ENCODE measurements at places on chromosomes 2 and 18. TPM values are rescaled to one million over a fixed set of nuclear protein-coding genes. Genes with fewer than 3 reads are reported as not detected.

DNA sequence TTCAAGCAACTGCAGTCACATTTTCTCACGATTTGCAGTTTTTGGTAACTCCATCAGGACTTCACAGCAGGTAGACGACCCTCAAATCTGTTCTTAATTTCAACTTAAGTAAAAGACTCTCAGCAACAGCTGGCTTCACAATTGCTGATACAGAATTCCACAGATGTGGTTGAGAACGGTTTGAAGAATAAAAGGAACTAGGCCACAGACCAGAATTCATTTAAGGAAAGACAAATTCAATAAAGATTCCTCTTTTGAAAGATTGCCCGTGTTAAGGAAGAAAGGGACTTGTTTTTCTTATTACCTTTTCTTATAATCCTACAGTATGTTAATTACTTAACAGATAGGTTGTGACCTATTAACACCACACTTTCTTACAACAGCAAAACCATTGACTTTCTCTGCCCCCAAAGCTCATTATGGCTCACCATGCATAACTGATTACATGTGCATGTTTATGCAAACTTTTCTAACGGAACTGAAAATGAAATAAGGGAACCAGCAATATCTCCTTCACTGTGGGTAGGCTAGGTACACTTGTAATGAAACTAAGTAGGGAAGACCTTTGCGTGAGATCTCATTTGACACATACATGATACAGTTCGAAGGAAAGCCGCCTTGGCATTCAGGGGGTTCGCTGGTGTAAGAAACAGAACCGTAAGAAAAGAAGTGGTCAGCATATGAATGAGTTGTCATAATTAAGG, 4.7 kb upstream of the ZNF516 start:
- H3K27ac ChIP-seq = no peak overlapping the region
- H3K36me3 ChIP-seq = no peaks in the 10 kb centered on the region
- H3K27me3 ChIP-seq = no peaks in the 10 kb centered on the region
- H3K4me3 ChIP-seq = no peak overlapping the region

GRCh38 chr2:65501074-65501473, 68.7 kb upstream of the SPRED2 start:
- H3K4me1 ChIP-seq = no peaks in the 10 kb centered on the region
- H3K36me3 ChIP-seq = no peaks in the 10 kb centered on the region
- H3K27me3 ChIP-seq = no peaks in the 10 kb centered on the region
- no peak overlapping the region for H3K4me3 ChIP-seq
- no peak overlapping the region for H3K27ac ChIP-seq

DNA sequence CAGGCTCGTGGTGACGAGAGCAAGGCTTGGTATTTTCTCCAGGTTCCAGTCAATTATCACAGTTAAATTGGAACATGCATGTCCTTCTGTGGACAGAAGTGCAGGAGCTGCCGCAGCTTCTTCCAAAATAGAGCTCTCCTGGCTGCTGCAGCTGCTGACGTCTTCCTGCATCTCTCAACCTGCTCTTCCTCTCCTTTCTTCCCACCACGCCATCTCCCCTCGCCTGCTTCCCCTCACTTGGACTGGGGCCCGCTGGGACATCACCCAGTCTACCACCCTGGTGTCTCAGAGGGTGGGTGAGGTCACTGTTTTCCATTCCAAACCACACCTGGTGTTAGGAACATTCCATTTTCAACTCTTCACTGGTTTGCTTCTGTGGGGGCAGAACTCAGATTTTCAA, 41.4 kb downstream of the SPP2 start:
- H3K27ac ChIP-seq = no peak overlapping the region
- H3K36me3 ChIP-seq = no peaks in the 10 kb centered on the region
- no peaks in the 10 kb centered on the region for H3K27me3 ChIP-seq
- no peak overlapping the region for H3K4me3 ChIP-seq

- no peak overlapping the region for H3K4me3 ChIP-seq
- H3K4me1 ChIP-seq = no peaks in the 10 kb centered on the region
Observed at GRCh38 chr2:74205596-74205995, 7.2 kb downstream of the MTHFD2 start.

DNA sequence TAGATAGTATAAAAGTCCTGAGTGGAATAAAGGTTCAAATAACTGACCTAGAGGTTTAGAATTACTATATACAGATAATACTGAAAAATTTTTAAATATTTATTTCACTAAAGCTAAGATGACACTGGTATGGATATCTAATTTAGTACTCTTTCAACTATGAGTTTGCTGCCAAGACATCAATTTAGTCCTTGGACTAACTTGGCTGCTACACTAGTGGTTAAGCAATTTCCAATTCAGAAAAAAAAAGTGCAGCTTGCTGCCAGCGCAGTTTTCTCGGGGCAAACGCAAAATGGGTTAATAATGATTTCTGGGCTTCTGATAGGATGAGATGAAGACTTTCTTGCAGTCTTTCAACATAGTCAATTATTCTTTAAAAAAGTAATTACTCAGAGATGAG, 10.8 kb downstream of the BUB1 start:
- H3K4me1 ChIP-seq = no peaks in the 10 kb centered on the region
- no peak overlapping the region for H3K27ac ChIP-seq
- H3K27me3 ChIP-seq = no peaks in the 10 kb centered on the region

GRCh38 chr18:44848644-44849335, 168.1 kb downstream of the SETBP1 start:
- no peak for DNase-seq
- peaks cover 12% of the 10 kb centered on the region for H3K4me1 ChIP-seq
- no peak overlapping the region for H3K27ac ChIP-seq
- no peak overlapping the region for H3K4me3 ChIP-seq

GRCh38 chr2:6885968-6886367, 8.4 kb downstream of the RSAD2 start:
- H3K36me3 ChIP-seq = no peaks in the 10 kb centered on the region
- DNase-seq = no peak
- no peaks in the 10 kb centered on the region for H3K27me3 ChIP-seq
- no peaks in the 10 kb centered on the region for H3K4me1 ChIP-seq
- no peak overlapping the region for H3K4me3 ChIP-seq

DNA sequence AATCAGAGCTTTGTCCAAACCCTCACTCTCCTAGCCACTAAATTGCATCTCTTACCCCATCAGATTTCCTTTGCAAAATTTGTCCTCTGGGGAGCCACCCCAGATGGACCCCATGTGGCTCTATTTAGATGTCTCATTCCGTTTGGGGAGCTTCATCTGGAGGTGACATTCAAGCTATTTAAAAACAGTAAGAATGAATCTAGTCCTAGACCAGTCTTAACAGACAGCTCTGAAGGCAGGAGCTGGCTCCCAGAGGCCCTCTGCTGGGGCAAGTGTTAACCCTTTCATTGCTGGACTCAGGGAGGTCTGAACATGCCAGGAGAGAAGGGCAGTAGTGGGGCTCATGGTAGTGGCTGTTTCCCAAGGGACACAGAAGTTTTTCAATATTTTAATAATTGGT, 59.2 kb downstream of the RPL37A start:
- no peak overlapping the region for H3K4me3 ChIP-seq
- H3K4me1 ChIP-seq = peaks cover 15% of the 10 kb centered on the region
- no peaks in the 10 kb centered on the region for H3K36me3 ChIP-seq
- H3K27me3 ChIP-seq = no peaks in the 10 kb centered on the region

DNA sequence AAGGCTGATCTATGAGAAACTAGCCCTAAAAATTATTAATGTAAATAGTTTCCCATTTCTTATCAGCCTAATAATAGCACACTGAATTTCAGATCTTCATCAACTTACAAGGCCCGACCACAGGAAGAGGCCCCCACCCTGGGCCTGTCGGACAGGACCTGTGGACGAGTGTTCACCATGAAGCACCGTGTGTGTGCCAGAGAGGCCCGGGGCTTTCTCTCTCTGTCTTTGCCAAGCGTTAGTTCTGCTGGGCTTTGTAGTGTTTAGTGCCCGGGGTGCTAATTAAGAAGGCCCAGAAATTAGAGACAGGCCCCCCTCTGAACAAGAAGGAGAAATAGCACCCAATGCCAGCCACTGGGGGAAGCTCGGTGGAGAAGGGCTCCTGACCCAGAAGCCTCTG, 265.7 kb downstream of the TWIST2 start:
- H3K4me3 ChIP-seq = no peak overlapping the region
- H3K36me3 ChIP-seq = no peaks in the 10 kb centered on the region
- no peaks in the 10 kb centered on the region for H3K4me1 ChIP-seq
- no peaks in the 10 kb centered on the region for H3K27me3 ChIP-seq

GRCh38 chr18:1965541-1965940, 605.8 kb downstream of the METTL4 start:
- H3K4me3 ChIP-seq = no peak overlapping the region
- no peak overlapping the region for H3K27ac ChIP-seq

GRCh38 chr2:10864251-10864650, 47.5 kb upstream of the KCNF1 start:
- no peaks in the 10 kb centered on the region for H3K27me3 ChIP-seq
- no peaks in the 10 kb centered on the region for H3K36me3 ChIP-seq
- peaks cover 28% of the 10 kb centered on the region for H3K4me1 ChIP-seq

GRCh38 chr18:22473366-22473765, 55.7 kb upstream of the CTAGE1 start:
- no peaks in the 10 kb centered on the region for H3K36me3 ChIP-seq
- H3K27me3 ChIP-seq = no peaks in the 10 kb centered on the region
- peak overlapping the region; percentile 98 for H3K27ac ChIP-seq
- peaks cover 43% of the 10 kb centered on the region for H3K4me1 ChIP-seq
- no peak for DNase-seq

GRCh38 chr2:161381546-161381945, 34.6 kb upstream of the TBR1 start:
- H3K36me3 ChIP-seq = no peaks in the 10 kb centered on the region
- peaks cover 11% of the 10 kb centered on the region for H3K4me1 ChIP-seq
- no peak overlapping the region for H3K27ac ChIP-seq
- no peaks in the 10 kb centered on the region for H3K27me3 ChIP-seq

DNA sequence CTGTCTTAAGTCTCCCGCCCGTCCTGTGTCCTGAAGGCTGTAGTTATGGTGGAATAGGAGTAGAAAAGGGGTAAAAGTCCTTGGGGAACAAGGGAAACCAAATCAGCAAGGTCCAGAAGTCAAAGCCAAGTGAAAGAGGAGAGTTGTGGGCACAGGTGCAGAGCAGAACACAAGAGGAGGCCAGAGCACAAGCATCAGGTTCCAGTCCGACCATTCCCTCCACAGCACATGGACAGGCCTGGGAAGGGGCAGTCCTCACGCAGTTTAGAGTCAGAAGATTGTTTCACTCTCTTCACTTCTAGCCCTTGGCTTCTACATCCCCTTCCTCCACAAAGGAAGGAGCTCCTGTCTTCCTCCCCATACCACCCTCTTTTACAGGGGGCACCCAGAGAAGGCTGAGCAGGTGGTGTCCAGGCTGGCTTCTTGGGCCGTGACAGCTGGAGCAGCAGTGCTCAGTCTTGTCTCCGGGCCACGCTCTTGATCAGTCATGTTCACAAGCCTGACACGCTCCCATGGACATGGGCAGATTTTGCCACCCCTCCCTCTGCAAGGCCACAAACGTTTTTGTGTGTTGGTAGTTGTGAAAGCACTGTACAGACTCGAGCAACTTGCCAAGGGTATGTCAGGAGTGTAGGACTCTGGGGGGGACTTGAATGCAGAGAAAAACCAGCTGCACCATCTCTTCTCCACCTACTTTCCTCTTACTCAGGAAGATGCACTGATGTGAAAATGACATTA, 138.5 kb upstream of the DAPL1 start:
- H3K27ac ChIP-seq = no peak overlapping the region
- no peaks in the 10 kb centered on the region for H3K27me3 ChIP-seq
- DNase-seq = no peak
- H3K36me3 ChIP-seq = no peaks in the 10 kb centered on the region
- no peak overlapping the region for H3K4me3 ChIP-seq

DNA sequence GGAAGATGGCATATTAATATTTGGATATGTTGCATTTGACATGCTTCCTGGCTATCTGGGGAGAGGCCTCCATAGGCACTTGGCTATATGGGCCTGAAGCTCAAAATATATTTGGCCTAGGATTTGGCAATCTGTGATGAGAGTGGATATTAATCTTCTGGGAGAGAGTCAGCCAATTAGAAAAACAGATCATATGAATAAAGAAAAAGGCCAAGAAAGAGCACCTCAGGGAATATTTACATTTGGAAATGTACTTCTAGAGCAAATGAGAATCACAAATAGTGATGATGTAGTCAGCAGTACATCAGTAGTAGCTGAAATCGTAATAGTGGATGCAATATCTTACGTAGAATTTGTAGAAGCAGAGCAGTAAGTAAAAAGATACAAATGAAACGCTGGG, 277.0 kb downstream of the CTNNA2 start:
- no peaks in the 10 kb centered on the region for H3K36me3 ChIP-seq
- H3K4me3 ChIP-seq = no peak overlapping the region
- no peak overlapping the region for H3K27ac ChIP-seq
- H3K27me3 ChIP-seq = no peaks in the 10 kb centered on the region

GRCh38 chr18:23838801-23839366, 149.6 kb downstream of the LAMA3 start:
- H3K36me3 ChIP-seq = no peaks in the 10 kb centered on the region
- no peak for DNase-seq
- no peak overlapping the region for H3K4me3 ChIP-seq

GRCh38 chr18:22032392-22032961, 136.9 kb upstream of the GATA6 start:
- DNase-seq = no peak
- H3K27ac ChIP-seq = no peak overlapping the region
- H3K36me3 ChIP-seq = no peaks in the 10 kb centered on the region
- H3K4me1 ChIP-seq = no peaks in the 10 kb centered on the region

- H3K4me3 ChIP-seq = no peak overlapping the region
- no peak for DNase-seq
- no peaks in the 10 kb centered on the region for H3K36me3 ChIP-seq
- H3K4me1 ChIP-seq = no peaks in the 10 kb centered on the region
Observed at GRCh38 chr2:225104971-225105370, 62.7 kb upstream of the DOCK10 start.

- no peaks in the 10 kb centered on the region for H3K36me3 ChIP-seq
- H3K4me1 ChIP-seq = no peaks in the 10 kb centered on the region
- no peak overlapping the region for H3K4me3 ChIP-seq
- DNase-seq = no peak
- no peaks in the 10 kb centered on the region for H3K27me3 ChIP-seq
- no peak overlapping the region for H3K27ac ChIP-seq
Observed at GRCh38 chr2:53234548-53234903, 533.1 kb upstream of the CHAC2 start.

- DNase-seq = no peak
- H3K27ac ChIP-seq = no peak overlapping the region
- H3K27me3 ChIP-seq = no peaks in the 10 kb centered on the region
- no peak overlapping the region for H3K4me3 ChIP-seq
- no peaks in the 10 kb centered on the region for H3K4me1 ChIP-seq
Observed at GRCh38 chr2:220212296-220213080, 585.1 kb downstream of the SLC4A3 start.

DNA sequence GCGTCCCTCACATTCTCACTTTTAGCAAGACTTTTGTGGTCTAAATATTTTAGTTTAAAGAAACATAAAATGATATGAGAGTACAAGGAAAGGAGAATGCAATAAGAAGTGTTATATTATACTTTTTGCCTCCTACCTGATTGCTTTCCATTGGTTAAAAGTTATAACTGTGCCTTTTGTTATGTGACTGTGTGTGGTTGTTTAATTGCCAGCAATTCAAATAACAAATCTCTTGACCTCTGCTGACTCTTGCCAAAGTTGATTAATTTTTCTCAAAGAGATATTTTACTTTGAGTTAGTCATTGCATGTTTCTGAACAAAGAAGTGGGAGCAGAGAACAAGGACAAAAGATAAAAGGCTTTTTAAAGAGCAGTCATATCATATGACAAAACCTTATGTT, 599.5 kb downstream of the SUCLG1 start:
- no peak overlapping the region for H3K27ac ChIP-seq
- H3K27me3 ChIP-seq = no peaks in the 10 kb centered on the region
- no peak for DNase-seq
- no peaks in the 10 kb centered on the region for H3K36me3 ChIP-seq
- H3K4me3 ChIP-seq = no peak overlapping the region
- no peaks in the 10 kb centered on the region for H3K4me1 ChIP-seq

The BMP10 gene
- 0.95 TPM for total RNA-seq

The MC5R gene
- not detected for total RNA-seq

The RNF152 gene
- total RNA-seq = 3.9 TPM

The RBKS gene
- 4.1 TPM for total RNA-seq

The POTEJ gene
- total RNA-seq = 1.1 TPM

The DPP10 gene
- total RNA-seq = 1.7 TPM

The RAX gene
- total RNA-seq = 0.06 TPM

The ATP6V1C2 gene
- not detected for total RNA-seq

The PDCD1 gene
- not detected for total RNA-seq

Data from cardiac muscle cell (in vitro differentiated cells and primary cell).